ENCODE measurements at places on chromosomes 13 and 19.
A peak's percentile ranks its signal among the peaks of the same experiment; 100 is the strongest.

DNA sequence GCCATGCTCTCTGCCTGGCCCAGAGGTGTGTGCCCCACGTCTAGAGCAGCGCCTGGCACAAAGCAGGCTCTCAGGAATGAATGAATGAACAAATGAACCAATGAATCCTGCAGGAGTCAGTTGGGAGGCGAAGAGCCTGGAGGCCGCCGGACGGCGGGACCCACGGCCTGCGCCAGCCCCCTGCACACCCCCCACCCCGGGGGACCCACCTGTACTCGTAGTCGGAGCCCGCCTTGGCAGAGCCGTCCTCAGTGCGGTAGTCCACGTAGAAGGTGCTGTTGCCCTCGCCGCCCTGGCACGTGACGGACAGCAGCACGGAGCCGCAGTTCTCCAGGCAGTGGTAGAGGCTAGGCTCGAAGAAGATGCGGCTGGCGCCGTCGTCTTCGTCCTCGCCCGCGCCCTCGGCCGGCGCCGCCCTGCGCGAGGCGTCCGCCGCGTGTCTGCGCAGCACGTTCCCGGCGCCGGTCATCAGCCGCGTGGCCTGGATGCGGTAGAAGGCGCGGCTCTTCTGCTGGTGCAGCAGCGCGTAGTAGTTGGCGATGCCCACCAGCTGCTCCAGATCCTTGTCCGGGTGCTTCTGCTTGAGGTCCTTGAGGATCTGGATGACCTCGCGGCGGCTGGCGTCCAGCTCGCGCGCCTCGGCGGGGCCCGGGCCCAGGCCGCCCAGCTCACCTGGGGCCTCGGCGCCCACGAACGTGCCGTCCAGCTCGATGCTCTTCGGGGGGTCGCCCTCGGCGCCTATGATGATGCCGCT is 14.8 kb downstream of the SLC8A2 start:
- DNase-seq: no peak

DNA sequence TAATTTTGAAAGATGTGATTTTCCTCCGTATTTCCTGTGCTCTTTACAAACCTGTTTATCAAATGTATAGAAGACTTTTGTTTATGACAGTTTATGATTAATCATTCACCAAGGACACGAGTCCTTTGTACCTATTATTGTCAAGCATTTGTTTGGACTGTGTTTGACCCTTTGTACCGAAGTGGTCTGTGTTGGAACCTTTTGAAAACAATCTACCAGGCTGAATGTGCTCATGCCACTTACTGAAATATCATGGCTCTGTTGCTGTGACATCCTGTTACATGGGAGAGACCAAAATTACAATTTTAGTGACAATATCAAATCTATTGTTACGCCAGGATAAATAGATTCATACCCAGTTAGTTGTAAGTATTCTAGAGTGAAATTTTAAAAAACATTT is 193.6 kb downstream of the IRS2 start:
- no peak for DNase-seq

DNA sequence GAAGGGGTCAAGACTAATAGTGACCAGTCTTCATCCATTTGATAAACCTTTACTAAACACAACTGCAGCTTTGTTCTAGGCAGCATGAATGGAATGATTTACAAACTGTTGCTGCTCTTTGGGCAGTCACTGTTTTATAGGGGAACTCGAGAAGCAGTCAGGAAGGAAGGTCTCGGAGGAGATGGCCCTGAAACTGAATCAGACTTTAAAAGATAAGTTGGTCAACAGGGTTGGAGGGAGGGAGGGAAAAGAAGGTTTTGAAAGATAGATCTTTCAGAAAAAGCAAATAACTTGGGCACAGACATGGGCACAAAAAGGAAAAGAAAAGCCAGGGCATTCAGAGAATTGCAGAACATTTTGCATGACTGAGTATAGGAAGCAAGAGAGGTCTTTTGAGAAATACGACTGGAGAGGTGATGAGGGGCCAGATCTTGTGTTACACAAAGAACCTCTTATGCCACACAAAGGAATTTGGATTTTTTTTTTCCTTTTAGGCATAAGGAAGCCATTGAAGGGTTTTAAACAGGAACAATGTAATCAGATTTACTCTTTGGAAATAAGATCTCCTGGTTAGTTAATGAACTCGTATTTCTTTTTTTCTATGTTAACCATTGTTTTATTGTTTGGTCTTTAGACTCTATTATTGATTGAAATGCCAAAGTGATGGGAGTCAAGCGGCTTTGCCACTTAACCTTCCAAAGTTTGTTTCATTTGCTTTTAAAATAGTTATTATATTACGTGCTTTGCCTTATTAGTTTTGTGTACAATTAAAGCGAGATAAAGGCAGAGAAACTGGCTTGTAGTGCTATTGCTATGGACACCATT is 37.5 kb upstream of the SACS start:
- DNase-seq: no peak

DNA sequence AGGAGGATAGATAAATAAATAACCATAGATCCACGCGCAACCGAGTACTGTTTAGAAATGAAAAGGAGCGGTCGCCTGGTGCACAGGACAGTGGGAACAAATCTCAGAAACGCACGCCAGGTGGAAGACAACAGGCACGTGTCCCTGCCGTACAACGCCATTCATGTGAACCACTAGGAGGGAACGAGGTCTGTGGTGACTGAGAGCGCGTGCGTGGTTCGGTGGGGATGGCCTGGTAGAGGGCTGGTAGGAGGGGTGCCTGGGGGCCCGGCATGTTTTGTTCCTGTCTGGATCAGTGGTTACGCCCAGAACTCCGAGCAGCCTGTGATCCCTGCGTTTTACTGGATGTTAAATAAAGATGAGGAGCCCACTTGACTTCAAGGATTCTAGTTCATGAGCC is 111.9 kb downstream of the KDM4B start:
- DNase-seq: no peak

DNA sequence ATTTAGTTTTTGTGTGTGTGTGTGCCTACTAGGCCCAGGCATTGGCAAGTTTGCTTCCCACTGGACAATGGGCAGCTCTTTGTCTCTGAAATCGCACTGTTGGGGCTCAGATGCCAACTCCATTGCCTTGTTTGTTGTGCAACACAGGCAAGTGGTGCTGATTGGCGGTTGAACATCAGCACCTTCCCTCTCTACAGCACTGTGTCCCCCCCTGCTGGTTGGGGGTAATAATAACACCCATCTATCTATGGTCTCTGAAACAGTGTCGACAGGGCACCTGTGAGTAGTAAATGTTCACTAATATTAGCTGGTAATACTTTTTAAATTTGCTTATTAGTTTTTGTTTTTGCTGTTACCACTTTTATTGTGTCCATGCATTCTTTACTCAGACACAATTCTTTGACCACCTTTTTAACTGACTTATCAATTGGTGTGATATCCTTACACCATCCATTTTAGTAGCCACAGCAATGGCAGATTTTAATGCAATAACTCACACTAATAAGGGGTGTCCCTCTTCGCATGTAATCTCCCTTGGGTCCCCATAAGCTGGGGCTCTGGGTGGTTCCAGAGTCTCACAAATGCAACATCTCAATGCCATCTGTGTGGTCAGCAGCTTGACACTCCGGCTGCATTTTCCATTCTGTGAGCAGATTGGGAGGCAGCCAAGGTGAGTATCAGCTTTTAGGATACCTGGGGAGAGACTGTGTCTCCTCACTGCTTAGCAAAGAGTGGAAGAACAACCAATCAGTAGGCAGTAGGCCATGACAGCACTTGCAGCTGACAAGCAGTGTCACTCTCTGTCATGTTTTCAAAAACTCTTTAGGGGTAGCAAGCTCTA is 47.7 kb upstream of the UQCRFS1 start:
- DNase-seq: peak; percentile 4

- peak; percentile 69 for DNase-seq
These were observed 441 bp upstream of the ZNF559 start for GRCh38 chr19:9323557-9323918.

DNA sequence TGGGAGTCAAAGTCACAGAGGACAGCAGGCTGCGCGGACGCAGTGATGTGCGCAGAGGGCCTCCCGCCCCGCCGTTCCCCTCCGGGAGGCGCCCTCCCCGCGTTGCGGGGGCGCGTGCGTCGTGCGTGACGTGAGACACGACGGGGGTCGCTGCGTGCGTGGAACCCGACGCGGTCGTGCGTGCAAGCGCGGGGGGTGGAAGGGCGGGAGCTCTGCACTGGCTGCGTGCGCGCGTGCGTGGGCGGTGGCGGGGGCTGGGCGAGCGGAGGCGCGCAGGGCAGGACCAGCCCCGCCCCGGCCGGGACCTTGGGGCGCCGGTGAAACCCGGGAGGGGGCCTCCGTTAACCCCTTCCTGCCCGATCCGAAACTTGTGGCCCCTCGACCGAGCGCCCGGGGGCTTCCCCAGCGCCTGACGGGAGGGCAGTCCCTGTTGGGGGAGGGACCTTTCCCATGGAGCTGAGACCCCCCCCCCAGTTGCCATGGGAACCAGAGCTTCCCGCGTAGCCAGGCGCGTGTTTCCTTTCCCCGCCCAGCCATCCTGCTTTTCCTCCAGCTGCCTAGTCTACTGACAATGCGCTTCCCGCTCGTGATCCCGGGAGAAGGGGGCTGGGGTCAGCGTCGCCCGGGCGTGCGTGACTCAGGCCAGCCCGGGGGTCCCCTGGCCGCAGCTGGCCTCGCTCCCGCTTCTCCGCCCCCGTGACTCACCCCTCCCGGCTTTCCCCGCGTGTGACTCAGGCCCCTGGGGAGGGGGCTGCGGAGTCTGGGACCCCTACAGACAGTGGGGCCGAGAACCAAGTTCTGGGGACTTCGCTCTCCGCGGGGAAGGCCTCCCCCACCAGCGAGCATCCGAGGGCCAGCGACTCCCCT is 7.3 kb upstream of the HOOK2 start:
- DNase-seq: peak; percentile 92

GRCh38 chr13:45119469-45119990 is 780 bp upstream of the GTF2F2 start:
- peak; percentile 62 for DNase-seq

- DNase-seq: no peak
These were observed 152.7 kb downstream of the USP12 start for GRCh38 chr13:27018882-27019281.

- DNase-seq: no peak
These were observed 2.2 kb upstream of the USPL1 start for GRCh38 chr13:30615481-30615865.

GRCh38 chr13:79469608-79470007 is 11.3 kb upstream of the NDFIP2 start:
- no peak for DNase-seq

DNA sequence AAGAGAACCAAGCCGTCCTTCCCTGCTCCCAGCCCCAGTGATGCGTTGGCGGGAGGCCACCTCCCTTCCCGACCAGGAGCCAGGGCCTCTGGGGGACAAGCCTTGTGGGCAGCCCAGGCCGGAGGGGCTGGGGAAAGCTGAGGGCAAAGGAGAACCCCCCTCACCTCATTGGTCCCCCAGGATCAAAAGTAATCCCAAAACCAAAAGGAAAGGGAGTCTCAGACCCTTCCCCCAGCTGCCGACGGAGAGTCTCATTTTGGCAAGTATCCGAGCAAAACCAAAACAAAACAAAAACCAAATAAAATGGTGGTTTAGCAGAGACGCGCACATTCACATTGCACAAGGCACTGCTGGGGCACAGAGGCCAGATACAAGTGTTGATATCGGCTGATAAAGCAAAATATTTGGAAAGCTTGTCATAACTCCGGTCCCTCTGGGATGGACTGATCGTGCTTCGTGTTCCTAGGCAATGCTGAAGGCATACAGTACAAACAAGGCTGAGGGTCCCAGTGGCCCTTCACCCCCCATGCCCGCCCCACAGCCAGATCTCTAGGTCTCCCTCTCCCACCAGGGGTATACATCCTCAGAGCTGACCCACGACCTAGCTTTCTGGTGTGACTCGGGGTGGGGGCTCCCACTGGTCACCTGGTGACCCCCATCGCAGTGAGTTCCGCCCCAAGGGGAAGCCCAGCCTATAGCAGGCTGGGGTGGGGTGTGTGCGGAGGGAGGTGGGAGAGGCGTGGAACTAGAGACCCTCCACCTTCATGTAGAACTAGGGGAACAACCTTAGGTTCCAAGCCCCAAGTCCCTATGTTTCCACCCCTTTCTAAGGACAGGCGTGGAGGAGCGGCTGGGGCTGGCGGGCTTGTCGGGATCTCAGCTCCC is 2.1 kb downstream of the CEBPA start:
- no peak for DNase-seq

DNA sequence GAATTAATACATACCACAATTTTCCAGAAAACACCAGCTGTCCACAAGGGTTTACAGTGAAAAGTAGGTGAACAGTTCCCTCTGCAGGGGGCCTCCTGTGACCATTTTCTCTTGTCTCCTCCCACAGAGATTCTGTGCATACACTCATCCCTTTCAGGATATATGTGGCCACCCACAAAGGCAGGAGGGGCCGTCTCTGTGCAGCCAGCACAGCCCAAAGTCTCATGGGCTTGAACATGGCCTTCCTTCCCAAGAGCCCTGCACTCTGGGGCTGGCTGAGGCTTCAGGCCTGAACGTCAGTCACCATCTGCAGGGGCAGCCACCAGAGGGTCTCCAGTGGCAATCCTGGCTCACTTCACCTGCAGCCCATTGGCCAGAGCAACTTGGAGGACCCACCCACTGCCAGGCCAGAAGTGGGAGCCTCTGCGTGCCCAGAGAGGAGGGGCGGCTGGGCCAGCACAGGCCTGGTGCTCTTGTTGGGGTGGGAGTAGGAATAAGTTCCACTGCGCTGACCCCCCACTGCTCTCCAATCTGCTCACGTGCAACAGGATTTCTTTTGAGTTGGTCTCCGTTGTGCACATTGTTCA is 25.1 kb downstream of the TMEM161A start:
- DNase-seq: no peak

- DNase-seq: no peak
These were observed 7.1 kb downstream of the RFX2 start for GRCh38 chr19:6103217-6103644.

DNA sequence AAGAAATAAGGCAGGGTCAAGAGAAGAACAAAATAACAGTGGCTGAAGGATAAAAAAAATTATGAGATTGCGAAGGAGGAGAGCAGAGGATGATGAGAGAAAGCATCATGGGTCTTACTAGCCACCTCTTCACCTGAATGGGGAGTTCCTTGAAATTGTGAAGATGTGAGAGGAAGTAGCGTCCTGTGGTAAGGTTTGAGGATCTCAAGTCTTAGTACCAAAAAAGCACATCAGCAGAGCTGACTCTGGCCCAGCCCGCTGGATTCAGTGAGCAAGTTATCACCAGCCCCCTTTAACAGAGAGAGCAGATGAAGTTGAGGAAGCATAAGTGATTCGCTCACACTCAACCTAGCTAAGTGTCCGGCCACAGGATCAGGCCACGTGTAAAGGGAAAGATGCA is 61.8 kb downstream of the RXFP2 start:
- peak; percentile 16 for DNase-seq

DNA sequence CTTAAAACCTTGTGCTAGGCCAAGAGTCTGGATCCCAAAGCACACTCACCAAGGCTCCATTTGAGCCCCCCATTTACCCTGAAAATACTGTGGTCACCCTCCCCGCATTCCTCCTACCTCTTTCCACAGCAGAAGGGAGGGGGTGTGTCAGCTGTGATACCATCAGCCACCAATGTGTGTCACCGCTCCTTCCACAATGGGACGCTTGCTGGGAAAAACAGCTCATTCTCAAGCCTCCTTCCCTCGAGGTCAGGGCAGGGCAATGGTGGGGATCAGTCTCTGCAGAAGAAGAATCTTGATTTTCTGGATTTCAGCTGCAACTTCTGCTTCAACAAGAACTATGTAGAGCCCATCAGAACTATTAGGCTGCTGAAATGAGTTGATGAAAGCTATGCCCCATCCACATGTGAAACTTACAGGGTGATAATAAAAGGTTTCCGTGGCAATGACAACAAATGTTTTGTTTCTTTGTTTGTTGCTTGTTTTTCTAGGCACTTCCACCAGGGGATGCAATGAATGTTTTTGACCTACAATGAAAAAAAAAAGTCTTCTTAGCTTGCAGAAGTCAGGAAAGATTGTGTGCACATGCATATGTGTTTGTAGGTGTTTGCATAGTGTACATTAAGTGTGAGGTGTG is 26.4 kb upstream of the ZNF507 start:
- no peak for DNase-seq

Measured in CD4-positive, alpha-beta T cell treated with Interleukin-2 at 100 ng/mL for 4 hours (primary cell).